Lower lobe of right lung (tissue), 2 donors: ENCODE measurements at places on chromosomes 5 and 9. TPM values are rescaled to one million over a fixed set of nuclear protein-coding genes. Genes with fewer than 3 reads are reported as not detected.

Gene PRLR
- total RNA-seq = 3.2 TPM

Gene LCN6
- 2.9 TPM for total RNA-seq

Gene OTULINL
- total RNA-seq = 79.3 TPM

Gene SPRY4
- 42.7 TPM for total RNA-seq

Gene LRRC19
- total RNA-seq = 0.27 TPM

DNA sequence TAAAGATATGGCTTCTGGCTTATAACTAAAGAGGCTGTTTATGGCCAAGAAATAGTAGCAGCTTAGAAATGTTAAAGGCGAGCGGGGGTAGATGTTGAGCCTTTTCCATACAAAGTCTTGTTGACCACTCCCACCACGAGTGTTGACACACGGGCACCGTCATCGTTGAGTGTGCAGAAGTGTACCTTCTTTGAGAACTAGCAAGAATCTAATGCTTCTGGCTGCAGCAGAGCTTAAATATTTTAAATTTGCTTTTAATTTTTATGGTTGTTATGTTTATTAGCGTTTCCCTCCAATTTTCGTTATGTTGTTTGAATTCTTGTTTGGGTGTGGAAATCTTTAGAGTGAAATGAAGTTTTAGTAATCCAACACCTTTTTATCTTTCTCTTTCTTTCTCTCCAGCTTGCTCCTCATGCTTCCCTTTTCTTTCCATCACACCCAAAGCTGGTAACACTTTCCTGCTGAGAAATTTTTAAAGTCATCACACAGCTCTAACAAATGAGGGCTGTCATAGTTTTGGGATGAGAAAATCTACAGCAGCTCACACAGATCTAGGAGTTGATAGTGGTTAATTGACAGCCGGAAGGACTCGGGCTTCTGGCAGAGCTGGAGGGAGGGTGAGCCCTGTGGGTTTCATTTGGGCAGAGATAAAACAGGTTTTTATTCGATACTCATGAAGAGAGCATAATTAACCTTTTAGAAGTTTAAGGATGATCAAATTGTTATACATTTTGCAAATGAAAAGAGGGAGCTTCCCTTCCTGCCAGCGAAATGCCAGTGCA is 120.1 kb upstream of the ZNF608 start:
- DNase-seq = peak; percentile 58
- H3K27me3 ChIP-seq = no peaks in the 10 kb centered on the region
- peak overlapping the region; percentile 33 for H3K27ac ChIP-seq
- H3K4me3 ChIP-seq = no peak overlapping the region
- H3K4me1 ChIP-seq = peaks cover 58% of the 10 kb centered on the region

DNA sequence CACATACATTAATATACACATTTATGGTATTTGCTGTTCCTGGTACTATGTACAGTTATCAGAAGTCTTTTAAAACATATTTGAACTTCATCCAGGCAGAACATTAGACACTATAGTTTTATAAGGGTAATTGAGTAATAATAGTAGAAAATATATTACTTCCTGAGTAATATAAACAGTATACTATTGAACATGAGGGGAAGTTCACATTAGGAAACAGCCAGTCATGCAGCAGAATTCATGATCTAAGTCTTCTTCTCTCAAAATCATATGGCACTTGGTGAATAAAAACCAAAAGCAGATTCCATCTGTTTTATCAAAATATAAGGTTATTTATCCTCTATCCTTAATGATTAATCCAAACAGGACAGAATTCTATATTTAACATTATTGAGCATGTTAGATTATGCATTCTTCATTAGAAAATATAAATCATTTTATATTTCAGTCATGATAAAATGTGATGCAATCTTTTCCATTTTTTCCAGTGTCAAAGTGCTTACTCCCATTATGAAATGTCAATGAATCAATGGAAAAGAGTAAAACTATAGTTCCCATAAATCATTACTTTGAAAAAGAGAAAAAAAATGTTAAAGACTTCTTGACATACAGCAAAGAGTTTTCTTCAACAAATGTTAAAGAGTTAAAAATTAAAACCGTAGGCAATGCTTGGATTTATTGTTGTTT is 584.3 kb upstream of the TUSC1 start:
- no peaks in the 10 kb centered on the region for H3K27me3 ChIP-seq
- H3K4me3 ChIP-seq = no peak overlapping the region
- no peaks in the 10 kb centered on the region for H3K4me1 ChIP-seq
- no peaks in the 10 kb centered on the region for H3K36me3 ChIP-seq
- no peak for DNase-seq
- no peak overlapping the region for H3K27ac ChIP-seq

DNA sequence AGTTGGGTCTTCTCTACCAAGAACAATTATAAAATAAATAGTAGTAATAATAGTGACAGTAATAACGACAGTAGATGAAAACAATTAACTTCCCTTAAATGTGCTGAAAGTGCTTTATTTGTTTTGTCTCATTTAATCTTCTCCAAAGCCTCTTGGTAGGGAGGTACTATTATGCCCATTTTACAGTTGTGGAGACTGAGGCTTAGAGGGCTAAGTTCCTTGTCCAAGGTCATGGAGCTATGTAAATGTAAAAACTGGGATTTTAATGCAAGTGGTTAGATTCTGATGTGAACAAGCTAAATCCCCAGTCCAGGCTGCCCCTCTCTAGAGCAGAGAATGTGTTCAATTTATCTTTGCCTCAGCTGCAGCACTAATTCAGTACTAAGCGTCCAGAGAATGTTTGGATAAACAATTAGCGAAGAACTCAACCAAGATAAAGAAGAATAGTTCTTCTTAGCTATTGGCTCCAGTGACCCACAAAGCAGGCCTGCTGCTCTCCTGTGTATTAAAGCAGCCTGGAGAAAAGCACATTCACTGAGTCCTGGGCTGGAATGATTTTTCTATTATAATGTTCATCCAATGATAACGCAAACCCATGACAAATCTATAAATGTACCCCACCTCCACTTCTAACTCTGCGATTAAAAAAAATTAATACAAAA is 68.8 kb downstream of the NPR3 start:
- H3K4me1 ChIP-seq = no peaks in the 10 kb centered on the region
- DNase-seq = no peak
- no peaks in the 10 kb centered on the region for H3K27me3 ChIP-seq
- no peak overlapping the region for H3K27ac ChIP-seq
- no peaks in the 10 kb centered on the region for H3K36me3 ChIP-seq
